Activated CD8-positive, alpha-beta memory T cell treated with anti-CD3 and anti-CD28 coated beads for 4 hours (primary cell): ENCODE measurements at places on chromosomes 11 and 22.

- DNase-seq, result no peak
These were observed 199.1 kb downstream of the SWAP70 start for GRCh38 chr11:9862981-9863380.

DNA sequence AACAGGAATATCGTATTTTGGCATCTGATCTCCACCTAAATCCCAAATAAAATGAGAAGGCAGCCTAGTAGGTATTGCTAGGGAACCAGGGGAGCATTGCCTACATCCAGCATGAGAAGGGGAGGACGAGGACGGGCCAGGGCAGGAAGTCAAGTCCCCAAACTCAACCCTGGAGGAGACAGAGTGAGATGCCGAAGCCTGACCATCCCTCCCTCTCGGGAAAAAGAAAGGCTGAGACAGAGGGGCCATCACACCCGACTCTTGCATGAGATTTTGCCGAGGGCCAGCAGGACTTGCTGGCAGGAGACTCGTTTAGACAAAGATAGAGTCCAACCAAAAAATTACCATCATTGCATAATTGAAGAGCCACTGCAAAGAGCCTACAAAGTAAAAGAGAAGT is 50.2 kb upstream of the SPATA19 start:
- DNase-seq, result no peak

DNA sequence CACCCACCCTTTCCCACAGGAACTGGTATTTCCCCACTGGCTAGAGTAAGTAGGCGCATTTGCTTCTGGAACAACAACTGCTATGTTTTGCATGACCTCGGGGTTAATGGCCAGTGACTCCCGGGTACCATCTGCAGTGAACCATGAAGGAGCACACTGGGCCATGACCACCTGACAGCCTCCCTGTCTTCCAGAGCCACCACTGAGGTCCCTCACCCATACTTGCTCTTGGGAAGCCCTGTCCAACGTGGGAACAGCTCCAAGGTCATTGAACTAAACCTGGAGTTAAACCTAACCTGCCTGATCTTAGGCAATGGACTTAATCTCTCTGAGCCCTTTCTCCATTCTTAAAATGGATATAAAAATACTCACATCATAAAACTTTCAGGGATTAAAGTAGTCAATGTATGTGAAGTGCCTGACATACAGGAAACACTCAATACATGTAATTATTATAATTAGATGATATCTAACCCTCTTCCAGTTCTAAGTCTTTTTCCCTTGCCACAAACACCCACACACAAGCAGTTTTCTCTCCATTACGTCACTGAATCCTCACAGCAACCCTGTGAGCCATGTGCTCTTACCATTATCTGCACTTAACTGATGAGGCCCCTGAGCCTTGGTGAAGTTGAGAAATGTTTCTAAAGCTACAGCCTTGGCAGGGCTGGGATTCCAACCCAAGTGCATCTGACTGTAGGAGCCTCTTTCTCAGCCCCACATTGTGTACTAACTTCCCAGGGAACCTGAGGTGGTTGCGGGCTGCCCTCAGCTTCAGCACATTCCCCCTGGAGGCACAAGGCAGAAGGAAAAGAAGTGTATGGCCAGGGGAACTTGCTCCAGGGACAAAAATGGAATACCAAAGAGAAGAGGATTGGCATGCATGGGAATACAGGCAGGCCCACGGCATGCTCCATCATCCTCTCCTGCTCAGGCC is 74.5 kb upstream of the NCAM1 start:
- DNase-seq, result no peak

DNA sequence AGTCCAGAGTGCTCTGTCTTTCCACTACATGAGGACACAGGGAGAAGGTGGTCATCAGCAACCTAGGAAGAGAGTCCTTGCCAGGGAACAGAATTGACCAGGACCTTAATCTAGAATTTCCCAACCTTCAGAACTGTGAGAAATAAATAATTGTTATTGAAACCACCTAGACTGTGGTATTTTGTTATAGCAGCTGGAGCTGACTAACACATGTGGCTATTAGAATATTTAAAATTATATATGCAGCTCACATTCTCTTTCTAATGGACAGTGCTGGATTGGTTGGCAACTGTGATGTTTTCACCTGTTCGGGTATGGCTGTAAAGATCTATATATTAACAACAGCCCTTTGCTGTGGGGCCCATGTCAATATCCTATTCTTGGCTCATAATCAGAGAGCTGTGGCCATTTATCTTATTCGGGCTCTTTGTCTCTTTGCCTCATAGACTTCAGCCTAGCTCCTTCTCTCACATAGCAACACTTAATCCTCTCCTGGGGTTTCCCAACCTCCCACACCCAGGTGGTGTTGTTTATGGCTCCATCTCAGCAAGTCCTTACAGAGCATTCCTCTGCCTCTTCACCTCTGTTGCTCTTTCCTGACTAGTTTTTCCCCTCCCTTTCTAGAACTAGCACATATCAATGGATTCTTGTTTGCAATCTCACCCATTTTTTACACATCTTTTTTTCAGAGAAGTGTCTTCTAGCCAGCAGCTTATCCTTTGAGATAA is 46.4 kb upstream of the AMOTL1 start:
- no peak for DNase-seq

DNA sequence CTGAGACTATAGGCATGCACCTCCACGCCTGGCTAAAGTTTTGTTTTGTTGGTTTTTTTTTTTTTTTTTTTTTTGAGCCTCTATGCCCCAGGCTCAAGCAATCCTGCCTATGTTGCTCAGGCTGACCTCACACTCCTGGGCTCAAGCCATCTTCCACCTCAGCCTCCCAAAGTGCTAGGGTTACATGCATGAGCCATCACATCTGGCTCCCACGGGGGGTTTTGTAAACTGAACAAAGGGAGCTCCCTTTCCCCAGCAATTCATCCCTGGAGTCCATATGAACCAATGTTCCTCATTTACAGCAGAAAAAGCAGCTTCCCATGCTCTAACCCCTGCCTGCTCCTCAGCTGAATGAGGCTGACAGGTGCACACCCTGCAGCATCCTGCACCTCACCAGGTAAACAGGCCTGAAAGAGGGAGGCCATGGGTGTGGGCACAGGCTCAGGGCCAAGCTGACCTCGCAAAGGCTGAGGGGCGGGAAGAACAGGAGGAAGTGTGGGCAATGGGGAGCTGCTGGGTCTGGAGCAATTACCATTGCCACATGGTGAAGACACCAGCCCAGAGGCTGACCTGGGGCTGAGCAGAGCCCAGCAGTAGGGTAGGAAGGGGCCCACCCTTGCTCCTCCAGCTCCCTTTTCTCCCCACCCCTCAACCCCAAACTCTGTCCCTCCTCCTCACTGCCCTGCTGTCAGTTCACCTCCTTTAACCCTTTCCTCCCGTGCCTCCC is 58.2 kb downstream of the RBX1 start:
- no peak for DNase-seq

GRCh38 chr11:113019711-113020110 is 58.5 kb downstream of the NCAM1 start:
- no peak for DNase-seq

DNA sequence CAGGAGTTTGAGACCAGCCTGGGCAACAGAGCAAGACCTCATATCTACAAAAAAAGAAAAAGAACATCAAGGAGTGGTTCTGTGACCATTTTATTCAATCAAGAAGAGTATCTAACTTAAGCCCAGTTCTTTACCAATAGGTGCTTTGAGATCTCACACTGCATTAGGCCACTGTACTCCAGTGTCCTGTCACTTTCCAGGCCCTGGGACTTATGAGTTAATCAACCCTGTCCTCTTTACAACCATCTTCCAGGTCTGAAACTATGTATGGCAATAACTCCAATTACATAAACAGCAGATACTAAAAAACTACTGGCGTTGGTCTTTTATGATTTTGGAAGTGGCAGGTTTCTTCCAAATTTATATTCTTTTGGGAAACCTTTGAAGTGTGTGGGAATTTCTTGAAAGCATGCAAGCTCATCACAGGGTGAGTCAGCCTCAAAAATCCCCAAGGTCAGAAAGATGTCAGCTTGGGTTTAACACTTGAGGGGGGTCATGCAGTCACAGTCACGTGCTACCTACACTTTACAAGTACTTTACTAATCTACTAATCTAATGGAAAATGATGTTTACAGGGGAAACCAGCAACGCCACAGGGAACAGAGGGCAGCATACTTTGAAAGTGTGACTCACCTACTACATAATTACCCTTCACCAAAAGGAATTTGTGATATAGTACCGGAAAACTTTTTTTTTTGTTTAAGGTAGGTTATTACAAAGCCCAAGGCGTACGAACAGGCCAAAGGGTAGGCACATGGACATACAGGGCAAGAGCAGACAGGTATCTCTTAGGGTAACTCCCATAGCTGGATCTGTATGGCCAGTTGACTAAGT is 15.6 kb downstream of the PISD start:
- DNase-seq, result no peak

GRCh38 chr11:62775646-62776045 is 4.5 kb downstream of the TAF6L start:
- DNase-seq, result no peak

GRCh38 chr11:69682681-69683326 is 7.7 kb upstream of the LTO1 start:
- no peak for DNase-seq
